ENCODE measurements at places on chromosomes 7 and 10.

DNA sequence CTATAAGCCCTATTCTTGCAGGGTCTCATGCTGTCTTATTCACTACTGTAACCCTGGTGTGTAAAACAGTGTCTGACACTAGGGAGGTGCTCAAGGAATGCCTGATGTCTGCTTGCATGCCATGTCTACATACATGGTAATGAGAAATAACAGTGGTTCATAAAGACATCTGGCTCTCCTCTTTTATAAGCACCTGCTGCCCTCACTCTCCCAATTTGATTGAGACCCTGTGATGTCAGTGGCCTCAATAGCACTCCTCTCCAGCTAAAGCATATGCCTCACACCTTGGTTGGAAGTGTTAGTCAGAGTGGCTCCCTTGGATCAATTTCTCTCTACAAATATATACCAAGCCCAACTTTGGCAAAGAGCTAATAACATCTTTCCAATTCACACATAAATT, 30.6 kb downstream of the ANK3 start:
- DNase-seq = no peak

DNA sequence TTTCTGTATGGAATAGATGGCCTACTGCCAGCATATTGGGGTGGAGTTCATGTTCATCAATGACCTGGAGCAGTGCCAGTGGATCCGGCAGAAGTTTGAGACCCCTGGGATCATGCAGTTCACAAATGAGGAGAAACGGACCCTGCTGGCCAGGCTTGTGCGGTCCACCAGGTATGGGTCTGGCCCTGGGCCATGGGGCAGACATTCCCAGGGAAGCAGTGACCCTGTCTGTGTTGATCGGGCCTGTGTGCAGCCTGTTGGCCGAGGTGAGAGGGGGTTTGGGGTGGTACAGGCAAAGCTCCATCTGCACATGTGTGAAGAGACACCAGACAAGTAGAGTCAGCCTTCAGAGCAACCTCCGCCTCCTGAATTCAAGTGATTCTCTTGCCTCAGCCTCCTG, 67.3 kb downstream of the OGDH start:
- DNase-seq = no peak

DNA sequence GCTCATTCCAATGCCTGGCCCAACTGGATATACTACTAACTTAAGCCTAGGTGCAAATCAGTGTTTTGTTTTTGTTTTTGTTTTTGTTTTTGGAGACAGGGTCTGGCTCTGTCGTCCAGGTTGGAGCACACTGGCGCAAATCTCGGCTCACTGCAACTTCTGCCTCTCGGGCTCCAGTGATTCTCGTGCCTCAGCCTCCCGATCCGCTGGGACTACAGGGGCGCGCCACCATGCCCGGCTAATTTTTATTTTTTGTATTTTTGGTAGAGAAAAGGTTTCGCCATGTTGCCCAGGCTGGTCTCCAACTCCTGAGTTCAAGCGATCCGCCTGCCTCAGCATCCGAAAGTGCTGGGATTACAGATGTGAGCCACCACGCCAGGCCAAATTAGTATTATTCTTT, 1.6 kb downstream of the PPP3CB start:
- DNase-seq = no peak

DNA sequence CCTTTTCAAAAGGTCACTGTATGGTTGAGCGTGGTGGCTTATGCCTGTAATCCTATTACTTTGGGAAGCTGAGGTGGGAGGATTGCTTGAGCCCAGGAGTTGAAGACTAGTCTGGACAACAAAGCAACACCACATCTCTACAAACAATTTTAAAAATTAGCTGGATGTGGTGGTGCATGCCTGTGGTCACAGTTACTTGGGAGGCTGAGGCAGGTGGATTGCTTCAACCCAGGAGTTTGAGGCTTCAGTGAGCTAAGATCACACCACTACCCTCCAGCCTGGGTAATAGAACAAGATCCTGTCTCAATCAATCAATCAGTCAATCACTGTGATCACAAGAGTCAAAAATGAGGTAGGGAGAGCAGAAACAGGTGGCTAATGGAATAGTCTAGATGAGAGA, 97.0 kb downstream of the SUGCT start:
- no peak for DNase-seq

DNA sequence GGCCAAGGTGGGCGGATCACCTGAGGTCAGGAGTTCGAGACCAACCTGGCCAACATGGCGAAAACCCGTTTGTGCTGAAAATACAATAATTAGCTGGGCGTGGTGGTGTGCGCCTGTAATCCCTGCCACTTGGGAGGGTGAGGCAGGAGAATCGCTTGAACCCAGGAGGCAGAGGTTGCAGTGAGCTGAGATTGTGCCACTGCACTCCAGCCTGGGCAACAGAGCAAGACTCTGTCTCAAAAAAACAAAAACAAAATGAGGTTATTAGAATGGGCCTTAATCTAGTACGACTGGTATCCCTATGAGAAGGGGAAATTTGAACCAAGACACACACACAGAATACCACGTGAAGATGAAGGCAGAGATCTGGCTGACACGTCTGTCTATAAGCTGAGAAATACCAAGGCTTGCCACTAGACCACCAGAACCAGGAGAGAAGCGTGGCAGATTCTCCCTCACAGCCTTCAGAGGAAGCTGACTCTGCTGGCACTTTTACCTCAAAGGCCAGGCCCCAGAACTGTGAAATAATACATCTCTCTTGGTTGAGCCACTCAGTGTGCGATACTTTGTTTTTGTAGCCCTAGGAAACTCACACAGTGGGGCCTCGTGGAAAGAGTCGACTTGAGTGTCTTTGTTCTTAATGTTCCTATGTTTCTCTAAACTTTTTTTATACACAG, 59.6 kb downstream of the TMEM209 start:
- no peak for DNase-seq

- peak; percentile 64 for DNase-seq
Measured at GRCh38 chr7:55593515-55594318, 21.4 kb upstream of the VOPP1 start.

DNA sequence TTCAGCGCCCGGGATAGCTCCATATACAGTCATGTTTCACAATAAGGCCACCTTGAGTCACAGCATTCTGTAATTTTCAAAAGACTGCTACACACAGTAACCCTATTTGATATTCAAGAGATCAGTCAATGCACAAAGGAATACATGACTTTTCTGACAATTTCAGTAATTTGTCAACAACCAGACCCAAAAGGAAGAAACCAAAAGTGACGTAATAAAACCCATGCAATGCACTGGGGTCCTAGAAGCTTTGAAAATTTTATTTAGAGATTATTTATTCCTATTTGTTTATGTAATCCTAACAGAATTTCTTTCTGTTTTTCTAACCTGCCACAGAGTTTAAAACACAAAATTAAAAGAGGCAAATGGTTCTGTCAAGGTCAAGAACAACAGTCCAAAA, 421.2 kb downstream of the DPP6 start:
- DNase-seq = no peak

GRCh38 chr10:28468707-28469483, 64.0 kb upstream of the WAC start:
- no peak for DNase-seq

DNA sequence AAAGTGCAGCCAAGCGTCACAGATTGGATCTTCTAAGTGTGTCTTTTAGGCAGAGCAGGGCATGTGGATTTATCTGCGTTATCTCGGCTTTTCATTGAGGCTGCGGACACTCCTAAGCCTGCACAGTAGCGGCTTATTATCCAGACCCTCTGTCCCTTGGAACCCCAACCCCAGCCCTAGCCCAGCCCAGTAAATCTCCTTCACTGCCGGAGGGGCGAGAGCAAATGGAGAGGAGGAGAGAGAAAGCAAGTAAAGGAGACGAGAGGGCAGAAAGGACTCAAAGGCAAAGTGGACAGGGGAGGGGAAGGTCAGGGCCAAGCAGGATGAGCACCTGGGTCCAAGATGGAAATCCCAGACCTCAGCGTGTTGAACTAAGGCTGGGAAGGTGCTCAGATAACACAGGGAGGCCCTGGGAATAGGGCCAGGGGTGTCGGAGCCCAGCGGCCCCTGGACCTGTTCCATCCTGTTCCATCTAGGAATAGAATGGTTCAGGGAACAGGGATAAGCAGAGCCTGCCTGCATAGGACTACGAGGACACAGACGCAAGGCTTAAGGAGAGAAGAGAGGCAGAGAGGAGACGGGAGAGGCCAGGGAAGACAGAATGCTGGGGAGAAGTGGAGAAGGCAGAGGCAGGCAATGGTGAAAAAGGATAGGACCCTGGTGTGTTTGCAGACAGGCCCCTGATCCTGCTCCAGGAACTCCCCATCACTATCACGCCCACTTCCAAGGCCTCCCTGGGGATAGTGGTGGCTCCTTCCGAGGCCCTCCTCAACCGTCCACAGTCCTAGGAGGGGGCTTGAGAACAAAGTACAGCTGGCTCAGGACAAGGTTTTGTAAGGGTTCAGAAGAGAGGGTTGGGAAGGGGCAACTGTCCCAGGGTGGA, 99.6 kb downstream of the CHST15 start:
- DNase-seq = no peak

DNA sequence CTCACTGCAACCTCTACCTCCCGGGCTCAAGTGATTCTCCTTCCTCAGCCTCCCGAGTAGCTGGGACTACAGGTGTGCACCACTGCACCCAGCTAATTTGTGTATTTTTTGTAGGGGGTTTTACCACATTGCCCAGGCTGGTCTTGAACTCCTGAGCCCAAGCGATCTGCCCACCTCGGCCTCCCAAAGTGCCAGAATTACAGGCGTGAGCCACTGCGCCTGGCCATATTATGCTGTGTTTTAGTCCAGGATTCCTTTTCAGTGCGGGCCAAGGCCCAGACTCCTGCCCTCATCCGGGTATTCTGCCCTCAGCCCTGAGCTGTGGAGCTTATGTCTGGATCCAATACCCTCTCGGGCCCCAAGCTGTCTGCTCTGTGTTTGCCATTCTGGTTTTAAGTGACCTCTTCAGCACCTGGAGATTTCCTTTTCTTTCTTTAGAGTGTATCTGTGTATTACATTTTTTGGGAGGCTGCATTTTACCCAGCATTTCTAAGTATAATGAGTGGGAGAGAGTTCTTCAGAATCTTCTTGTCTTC, 114.9 kb downstream of the BUB3 start:
- DNase-seq = peak; percentile 13

All from NCI-H1417 (cell line).